ENCODE measurements at places on chromosomes 6 and 20.

DNA sequence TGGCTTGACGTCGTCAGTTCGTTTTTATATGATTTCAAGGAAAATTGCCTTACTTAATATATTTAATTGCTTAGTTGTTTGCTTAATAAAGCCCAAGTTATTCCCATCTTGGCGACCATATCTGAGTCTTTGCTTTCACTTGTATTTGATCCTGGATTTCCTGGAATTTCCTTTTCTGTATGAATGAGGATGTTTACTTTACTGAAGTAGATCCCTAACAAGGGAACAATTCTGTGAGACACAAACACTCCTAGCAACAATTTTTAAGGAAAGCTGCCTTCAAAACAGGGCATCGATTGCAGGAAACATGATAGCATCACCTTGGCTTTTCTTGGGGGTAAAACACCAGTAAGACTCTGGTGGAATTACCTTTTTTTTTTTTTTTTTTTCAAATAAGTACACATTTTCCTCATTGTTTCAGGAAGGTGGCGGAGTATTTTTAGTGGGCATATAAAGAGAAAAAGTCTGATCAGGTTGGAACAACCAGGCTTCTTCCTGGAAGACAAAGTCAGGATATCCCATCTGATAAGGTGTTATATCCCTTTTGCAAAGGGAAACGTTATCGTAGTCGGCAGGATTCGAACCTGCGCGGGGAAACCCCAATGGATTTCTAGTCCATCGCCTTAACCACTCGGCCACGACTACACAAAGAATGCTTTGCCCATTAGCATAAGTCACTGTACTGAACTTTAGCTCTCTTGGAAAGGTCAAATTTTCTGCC lies 68.5 kb upstream of the ZNF184 start:
- no peak for DNase-seq

GRCh38 chr6:16757332-16757731 lies 3.9 kb downstream of the ATXN1 start:
- DNase-seq = no peak

DNA sequence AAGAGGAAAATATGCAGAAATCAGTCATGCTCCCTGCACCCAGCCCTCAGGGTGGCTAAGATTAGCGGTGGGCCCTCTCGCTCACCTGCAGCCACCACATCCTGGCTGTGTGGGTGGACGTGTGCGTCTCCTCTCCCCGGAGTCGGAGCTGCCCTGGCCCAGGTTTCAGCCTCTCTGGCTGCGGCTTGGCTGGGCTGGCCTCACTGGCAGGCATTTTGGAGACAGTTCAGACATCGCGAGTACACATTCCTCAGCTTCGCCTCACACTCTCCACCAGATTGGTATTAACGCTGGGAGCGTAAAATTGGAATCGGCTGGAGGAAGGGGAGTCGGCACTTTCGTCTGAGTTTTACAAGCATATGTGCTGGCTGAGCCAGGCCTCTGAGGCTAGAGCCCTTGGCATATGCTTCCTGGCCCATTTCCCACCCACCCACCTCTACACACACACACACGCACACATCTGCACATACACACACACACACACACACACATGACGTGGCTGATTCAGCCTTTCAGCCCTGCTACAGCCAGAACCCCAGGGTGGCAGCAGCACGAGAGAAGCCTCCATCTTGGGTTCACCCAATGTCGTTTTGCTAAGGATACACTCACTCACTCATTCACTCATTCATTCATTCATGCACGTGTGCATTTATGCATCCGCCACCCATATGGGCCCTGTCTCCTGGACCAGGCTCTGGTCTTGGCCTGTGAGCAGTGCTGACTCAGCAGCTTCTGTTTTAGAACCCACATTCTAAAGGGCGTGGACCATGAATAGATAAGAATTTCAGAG lies 42.9 kb downstream of the BCAS4 start:
- no peak for DNase-seq

DNA sequence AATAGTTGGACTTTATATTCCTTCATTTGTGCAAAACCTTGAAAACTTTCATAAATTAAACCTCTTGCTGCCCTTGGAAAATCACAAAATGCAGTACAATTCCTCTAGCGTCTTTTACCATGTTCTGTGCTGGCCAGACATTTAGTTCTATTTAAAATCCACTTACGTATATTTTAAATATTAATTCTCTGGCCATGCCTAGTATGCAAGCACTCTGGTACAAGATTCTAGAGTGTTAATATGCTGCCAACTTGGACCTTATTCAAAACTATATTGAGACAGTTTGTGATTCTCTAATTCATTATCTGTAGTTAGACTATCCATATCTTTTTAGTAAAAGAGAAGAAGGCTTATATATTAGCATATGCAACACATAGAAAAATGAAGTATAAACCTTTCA lies 328.1 kb downstream of the ARHGAP18 start:
- DNase-seq = no peak

- DNase-seq = no peak
These were observed 198.0 kb upstream of the FBXL4 start for GRCh38 chr6:99145738-99146137.

GRCh38 chr6:157531169-157531985 lies 150.4 kb downstream of the ZDHHC14 start:
- DNase-seq = no peak

DNA sequence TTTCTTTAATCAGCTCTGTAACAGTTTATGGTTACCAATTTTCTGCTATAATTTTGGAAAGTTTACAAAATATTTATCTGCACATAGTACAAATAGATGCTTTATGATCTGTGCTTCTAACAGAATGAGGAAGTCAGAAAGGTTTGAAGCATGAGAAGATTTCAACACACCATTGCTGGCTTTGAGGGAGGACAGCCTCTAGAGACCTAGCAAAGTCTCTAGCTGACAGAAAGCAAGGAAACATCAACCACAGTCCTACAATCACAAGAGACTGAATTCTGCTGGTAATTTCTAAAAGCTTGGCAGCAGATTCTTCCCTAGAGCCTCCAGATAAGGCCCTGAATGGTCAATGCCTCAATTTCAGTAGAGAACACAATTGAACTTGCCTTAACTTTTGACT lies 750.8 kb upstream of the SLC35B3 start:
- DNase-seq = no peak

GRCh38 chr6:56232436-56232835 lies 14.9 kb downstream of the COL21A1 start:
- DNase-seq = no peak

DNA sequence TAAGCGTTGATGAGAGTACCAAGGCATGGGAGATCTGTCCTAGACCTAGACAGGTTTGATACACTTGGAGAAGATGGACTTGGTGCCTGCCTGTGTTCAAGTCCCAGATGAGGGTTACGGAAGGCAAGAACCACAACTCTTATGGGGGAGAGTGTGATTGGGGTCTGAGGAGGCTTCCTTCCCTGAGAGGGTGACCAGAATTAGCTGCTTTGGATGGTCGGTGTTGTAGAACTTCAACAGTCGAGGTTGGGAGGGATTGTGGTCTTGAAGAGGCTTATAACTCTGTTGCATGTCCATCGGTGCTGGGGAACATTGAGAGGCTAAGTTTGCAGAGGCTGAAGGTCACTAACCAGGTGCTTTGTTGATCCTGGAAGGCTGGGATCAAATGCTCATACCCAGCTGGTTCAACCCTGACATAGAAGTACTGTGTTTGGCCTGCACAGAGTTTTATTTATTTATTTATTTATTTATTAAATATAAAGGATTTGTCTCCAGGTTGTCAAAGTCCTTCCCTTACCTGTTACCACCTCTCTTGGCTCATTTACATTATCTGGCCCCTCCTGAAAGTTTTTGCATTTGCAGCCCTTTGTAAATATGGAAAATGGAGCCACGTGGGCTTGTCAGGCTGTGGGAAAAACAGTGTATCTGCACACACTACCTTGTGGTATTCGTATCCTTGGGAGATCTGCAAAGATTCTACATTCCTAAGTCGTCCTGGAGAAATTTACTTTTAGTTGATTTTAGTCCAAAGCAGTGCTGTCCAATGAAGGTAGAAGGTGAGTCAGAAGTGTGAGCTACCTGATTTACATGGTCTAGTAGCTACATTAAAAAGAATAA lies 15.8 kb upstream of the EFCAB8 start:
- DNase-seq = no peak

DNA sequence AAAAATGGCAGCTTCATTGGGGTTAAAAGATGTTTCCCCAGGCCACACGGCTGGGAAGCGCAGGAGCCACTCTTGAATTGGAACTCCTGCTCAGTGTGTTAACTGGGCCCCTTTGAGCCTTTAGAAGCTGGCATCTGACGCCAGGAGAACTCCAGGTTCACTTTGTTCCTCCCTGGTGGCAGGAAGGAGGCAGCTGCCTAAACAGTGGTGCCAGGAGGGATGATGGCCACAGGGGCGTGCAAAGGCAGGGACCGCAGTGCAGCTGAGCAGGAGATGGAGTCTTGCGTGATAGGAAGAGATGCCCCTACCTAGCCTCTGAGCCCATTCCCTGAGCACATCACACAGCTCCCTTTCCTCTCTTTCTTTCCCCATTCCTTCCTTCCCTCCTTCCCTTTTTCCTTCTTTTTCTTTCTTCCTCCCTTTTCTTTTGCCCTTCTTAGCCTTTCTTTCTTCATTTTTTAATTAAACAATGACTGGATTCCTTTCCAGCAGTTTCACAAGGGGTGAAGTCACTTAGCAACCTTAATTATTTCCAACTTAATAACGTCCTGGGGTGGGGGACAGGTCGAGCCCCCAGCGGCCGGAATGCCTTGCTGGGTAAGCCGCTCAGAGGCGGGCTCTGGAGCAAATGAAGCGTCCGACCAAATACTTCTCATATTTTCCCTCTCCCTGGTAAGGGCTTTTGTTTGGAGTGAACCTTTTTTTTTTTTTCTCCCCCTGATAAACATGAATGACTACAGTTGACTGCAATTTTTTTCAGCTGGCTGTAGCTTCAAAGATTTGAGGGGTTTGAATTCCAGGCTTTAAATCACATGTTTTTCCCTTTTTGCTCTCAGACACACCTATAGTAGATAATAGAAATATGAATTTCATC lies 20.8 kb upstream of the BMP7 start:
- DNase-seq = no peak

GRCh38 chr20:24236201-24236600 lies 233.2 kb upstream of the SYNDIG1 start:
- no peak for DNase-seq

DNA sequence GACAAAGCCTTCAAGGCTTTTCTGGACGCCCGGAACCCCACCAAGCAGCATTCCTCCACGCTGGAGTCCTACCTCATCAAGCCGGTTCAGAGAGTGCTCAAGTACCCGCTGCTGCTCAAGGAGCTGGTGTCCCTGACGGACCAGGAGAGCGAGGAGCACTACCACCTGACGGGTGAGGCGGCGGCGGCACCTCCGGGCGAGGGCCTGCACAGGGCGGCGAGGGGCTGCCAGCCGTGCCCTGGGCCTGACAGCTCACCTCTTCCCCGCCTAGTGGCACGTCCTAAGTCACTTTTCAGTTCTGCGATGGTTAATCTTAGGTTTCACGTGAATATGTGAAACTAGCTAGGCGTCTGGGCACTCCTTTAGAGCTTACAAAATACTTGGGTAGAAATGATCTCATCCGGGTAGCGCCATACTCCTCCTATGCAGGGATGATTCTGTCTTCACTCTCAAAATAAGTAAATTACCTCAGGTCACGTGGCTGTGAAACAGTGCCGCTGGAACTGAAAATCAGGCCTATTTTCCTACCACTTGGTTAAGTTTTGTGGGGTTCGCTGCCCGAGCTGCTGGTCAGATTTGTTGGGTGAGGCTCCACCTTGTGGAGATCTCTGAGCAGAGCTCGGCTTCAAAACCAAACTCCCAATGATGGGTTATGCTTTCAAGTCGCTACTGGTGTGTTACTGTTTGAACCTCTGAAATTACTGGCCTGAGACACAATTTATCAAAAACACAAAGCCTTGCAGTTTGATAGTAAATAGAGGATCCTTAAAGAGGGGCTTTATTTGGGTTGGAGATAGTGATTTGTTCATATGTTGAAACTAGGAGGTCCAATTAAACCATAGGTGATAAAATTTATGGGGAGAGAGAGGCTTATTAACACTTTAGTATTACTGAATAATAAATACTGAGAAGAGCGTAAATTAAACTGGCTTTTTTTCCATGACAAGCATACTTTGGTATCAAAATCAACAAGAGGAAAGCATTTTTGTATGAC lies 15.5 kb upstream of the CLDN20 start:
- no peak for DNase-seq

GRCh38 chr6:40398810-40399477 lies 188.2 kb downstream of the LRFN2 start:
- DNase-seq = no peak

- DNase-seq = no peak
These were observed 538 bp downstream of the FERMT1 start for GRCh38 chr20:6122111-6122872.

DNA sequence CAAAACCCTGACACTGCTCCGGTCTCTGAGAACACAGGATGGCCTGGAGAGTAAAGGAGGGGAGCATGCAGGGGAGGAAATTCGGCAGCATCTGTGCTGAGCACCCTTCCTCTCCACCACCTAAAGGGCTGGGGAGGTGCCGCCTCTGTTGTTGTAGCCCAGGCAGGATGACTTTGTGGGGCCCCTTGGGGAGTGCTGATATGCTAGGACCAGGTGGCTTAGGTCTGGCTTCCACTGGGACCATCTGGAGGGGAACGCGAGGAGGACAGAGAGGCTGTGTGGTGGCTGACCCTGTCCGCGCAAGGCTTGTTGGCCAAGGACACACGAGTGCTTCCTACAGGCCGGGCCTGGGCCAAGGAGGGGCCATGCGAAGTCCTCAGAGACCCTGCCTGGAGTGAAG lies 9.9 kb upstream of the RPS6KA2 start:
- no peak for DNase-seq

DNA sequence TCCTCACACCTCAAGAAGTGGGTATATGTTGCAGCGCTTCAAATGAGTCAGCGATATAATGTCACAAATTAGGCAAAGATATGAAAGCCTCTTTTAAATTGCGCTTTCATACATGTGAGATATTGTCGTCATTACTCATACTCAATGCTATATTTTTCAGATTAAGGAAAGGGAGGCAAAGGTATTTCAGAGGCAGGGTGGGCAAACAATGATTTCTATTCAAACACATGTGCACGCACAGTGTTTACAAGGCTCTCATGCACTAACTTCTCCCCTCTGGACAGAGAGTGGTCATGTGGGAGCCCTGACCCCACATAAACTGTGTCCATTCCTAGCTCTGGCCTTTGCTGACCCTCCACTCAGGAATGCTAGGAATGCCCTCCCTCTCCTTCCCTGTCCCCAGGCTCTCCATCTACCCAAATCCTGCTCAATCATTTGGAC lies 112.1 kb upstream of the TMEM170B start:
- no peak for DNase-seq

- no peak for DNase-seq
These were observed 63.9 kb downstream of the FAM120B start for GRCh38 chr6:170370416-170370815.

DNA sequence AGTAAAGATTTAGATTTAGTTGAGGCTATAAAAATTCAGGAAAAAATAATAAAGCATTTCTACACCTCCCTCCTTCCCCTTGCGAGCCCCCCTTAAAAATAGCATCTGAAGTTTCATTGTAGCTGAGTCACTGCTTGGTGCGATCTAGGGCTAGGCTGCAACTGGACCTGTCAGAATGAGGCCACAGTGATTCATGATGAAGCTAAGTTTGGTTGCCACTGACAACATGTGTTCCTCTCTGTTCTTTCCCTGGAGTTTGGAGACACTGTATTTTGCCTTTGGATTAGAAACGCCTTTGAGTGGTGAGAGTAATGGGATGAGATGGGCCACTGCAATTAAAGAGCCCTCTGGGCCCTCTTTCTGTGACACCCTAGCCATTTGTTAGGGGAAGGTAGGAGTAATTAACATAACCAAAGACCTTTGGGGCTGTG lies 334.1 kb downstream of the NRN1 start:
- no peak for DNase-seq
